ENCODE measurements at places on chromosomes 3 and 15. TPM values are rescaled to one million over a fixed set of nuclear protein-coding genes. Genes with fewer than 3 reads are reported as not detected.

DNA sequence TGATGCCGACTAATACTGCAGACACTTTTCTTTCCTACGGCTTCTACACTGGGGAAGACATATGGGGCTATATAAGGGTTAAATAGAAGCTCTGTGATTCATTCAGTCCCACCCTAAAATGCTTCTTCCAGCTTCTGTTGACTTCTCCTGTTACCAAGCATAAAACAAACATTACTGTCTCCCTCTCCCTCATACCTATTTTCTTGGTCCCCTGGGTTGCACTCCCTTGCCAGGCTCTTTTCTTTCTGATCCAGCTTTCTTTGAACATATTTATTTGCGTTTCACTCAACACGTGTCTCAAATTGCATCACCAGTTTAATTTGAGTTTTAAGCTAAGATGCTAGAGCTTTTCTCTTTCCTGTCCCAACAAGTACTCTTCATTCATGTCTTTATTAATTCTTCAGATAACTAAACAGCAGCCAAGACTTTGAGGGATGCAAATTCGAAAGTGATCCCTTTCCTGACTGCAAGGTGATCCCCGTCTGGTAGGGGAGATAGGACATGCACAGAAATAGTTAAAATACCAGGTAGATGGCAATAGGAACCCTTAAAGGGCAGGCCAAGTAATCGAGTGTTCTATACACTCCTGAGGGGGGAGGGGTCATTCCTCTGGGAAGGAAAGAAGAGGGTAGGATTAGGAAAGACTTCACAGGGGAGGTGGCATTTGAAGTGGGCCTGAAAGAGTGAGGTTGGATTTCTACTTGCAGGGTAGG is 198.6 kb upstream of the BCL6 start:
- DNase-seq, result peak; percentile 18

- DNase-seq, result no peak
Observed at GRCh38 chr15:62090988-62091387, 24.2 kb downstream of the C2CD4A start.

SLCO2A1 gene
- total RNA-seq, result under 0.01 TPM

- no peak for DNase-seq
Observed at GRCh38 chr3:125310623-125311081, 64.5 kb downstream of the ZNF148 start.

PLSCR2 gene
- not detected for total RNA-seq

RPL22L1 gene
- 66.5 TPM for total RNA-seq

TRIM42 gene
- not detected for total RNA-seq

- peak; percentile 65 for DNase-seq
Observed at GRCh38 chr3:120646771-120647432, 35.1 kb downstream of the HGD start.

DNA sequence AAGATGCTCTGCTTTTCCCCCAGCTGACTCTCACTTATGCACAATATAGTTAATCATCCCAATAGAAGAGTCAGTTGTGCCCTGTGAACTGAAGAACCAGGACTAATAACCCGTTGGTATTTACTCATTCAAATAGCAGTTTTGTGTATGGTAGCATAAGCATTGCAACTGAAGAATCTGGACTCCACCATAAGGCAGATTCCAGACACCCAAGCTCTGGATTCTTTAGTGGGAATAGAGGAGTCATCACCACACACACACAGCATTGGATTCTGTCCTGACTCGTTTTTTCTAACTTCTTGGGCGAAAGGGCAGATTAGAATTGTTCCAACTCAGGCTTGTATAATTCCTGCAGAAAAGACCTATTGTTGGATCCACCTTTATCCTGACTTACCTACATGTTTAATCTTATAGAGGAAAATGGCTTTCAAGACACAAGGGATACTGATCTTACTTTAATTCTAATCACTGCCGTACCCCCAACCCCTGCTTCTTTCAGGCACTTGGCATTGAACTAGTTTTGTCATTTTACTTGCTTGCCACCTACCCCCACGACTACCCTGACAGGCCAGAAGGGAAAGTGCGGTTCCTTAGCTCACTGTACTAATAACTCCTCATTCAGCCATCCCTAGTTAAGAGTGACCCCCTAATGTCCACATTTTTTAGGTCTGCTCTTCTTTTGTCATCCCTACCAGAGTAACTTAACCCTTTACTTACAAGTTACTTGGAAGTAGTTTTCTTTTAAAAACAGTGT is 42.3 kb downstream of the NKIRAS1 start:
- peak; percentile 73 for DNase-seq

DNA sequence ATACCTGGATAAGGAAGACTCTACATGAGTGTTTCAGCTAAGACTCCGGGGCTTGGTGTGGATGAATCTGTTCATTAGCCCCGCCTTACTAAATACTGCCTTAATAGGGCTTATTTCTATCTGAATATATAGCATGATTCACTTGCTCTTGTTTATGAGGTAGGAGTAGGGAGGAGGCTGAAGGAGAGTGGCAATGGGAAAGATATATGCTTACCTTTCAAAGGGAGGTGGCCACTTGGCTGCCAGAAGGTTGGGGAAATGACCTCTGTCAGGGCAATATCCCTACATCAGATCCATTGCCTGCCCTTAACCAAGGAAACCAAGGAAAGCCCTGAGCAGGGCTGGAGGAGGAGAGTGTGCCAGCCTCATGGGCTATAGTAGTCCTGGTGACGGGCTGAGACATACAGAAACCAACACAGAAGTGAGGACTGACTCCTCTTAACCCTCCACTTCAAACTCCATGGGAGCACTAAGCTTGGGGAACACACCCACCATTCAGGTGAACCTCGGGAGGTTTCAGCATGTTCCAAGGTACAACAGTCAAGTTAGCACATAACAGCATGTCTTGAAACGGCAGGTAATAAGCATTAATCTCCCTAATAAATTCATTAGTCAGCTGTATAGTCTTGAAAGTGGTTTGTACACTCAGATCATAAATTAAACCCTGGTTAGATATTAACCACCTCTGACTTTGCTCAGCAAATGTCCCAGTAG is 80.1 kb downstream of the EOMES start:
- DNase-seq, result no peak

GOLGA6B gene
- not detected for total RNA-seq

ONECUT1 gene
- not detected for total RNA-seq

DNA sequence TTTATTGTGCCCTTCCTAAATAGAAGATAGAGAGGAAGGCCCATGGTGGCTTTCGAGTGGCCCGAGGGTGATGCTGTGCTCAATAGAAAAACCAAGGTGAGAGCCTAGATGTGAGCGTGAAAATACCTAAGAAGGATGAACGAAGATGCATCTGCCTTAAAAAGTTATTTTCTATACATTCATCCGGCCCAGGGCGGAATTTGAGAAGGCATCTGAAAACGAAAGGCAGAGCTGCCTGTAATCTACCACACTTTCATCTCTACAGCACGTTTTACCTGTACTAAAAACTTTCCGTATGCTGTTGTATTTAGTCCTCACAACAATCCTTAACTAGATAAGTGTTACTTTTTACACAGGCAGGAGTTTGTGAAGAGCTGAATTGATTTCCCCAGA is 1.4 kb downstream of the DUT start:
- no peak for DNase-seq

- no peak for DNase-seq
Observed at GRCh38 chr15:73313861-73314260, 54.9 kb downstream of the HCN4 start.

DNA sequence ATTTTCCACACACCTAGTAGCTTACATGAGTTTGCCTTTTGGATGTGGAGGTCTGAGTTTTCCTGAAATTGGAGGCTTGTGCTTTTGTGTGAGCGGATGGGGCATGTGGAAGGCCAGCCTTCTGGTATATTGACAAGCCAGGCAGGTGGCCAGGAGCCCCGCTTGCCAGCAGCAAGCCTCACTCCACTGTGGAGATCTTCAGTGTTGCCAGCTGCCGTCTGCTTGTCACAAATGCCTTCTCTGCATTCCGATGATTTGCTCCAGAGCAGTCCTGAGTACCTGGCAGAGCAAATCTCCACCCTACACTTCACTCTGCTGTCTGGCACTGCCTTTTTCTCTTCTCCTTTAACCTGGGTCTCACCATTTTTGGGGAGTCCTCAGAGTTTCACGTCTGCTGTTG is 29.1 kb upstream of the CHST2 start:
- no peak for DNase-seq

DNA sequence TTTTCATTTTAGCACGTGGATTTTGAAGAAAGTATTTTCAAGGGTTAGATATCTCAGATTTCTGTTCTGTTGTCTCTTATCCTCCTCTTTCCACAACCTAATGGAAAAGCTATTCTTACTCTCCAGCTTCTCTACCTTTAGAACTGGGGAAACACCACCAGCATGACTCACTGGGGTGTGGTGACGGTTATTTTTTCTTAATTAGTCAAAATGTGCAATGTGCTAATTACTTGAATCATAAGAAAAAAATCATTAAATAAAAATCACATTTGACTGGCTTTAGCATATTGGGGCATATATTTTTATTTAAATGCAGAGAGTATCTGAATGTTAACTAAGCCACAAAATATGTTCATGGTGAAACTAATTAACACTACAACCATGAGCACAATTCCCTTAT is 570.7 kb upstream of the AGTR1 start:
- no peak for DNase-seq

DNA sequence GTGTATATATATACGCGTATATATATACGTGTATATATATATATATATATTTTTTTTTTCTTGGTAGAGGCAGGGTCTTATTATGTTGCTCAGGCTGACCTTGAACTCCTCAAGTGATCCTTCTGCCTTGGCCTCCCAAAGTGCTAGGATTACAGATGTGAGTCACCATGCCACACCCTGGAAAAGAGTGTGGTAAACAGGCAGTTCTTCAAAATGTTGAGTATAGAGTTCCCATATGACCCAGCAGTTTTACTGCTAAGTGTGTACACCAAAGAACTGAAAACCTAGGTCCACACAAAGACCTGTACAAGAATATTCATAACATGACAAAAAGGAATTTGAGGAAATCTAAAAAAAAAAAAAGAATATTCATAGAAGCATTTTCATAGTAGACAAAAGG is 71.8 kb upstream of the GCNT3 start:
- DNase-seq, result peak; percentile 16

DNA sequence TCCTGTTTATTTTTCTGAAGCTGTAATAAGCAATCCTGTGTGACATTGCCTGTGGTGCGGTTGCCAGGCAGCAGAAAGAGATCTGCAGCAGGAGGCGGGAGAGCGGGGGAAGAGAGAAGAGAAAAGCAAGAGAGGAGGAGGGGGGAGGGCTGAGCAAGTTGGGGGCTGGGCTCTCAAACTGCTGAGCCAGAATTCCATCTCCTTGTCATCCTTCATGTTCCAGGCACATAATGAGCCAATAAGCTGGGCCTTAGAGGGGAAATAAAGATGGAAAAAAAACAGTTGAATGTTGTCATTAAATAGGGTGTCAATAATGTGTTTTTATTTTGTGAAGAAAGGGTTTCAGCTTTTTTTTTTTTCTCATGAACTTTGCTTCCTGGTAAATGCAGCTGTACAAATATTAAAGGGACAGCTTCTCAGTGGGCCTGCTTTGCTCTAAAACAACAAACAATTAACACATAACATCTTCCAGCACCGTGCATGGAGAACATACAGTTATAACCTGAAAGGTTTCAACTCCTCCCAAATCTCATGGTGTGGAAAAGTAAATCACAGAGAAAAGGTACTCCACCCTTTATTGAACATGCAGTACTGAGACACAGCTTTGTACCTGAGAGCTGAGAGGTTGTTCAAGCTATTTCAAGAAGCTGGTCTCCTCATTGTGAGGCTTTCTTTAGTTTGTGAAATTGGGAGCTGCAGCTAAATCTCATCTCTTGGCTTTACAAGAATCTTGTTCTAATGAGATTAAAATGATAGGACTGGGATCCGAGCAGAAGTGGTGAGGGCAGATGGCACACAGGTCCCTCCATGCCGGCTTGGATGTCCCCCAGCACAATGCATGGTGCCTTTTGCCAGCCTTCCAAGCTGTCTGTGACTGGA is 451.1 kb upstream of the KCNMB2 start:
- DNase-seq, result peak; percentile 71

SEMA3F gene
- total RNA-seq, result 0.74 TPM

DNA sequence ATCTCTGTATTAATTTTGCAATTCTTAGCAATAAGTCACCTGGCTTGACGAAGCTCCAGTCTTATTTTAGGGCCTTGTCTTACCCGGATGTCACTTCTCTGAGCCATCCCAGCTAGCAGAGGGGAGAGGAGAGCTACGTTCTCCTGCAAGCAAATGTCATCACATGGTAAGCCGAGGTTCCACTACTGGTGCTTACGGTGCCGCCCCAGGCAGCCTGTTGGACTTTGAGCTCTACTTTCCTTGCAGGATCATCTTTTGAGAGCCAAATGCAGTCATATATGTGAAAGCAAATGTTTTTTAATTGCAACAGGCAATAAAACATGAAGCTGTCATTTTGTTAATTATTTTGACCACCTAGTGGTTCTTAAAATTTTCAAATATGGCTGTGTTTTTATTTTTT is 140.9 kb downstream of the FAM43A start:
- no peak for DNase-seq

GRCh38 chr3:15905041-15905440 is 107.3 kb upstream of the ANKRD28 start:
- DNase-seq, result no peak

PSMA4 gene
- total RNA-seq, result 107 TPM

CFAP20DC gene
- total RNA-seq, result 1.3 TPM

- no peak for DNase-seq
Observed at GRCh38 chr3:52093756-52094545, 37.6 kb upstream of the DUSP7 start.

- no peak for DNase-seq
Observed at GRCh38 chr3:140500473-140500872, 177.4 kb upstream of the TRIM42 start.

DNA sequence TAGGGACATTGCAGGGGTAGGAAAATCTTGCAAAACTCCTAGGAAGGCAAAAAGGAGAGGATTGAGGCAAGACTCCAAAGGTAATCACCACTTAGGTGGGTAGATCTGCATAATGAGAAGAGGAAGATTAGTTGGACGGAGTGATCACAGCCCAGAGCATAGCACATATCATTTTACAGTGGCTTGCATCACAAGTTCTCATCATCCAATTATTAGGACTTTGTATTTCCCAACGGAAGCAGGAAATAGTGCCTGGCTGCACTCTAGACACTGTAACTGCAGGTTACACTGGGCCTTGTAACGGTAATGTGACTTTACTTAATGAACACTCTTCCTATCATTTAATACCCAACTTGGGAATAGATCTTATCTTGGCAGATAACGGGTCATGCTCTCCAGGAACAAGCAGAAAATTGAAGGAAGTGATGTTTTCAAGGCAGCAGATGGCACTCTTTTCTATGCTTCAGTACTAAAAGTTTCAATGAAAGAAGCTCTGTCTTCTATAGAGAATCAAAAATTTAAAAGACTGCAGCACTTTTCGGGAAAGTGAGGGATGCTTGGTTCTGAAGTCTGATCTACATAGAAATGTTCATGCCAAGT is 101.9 kb upstream of the KCNMB2 start:
- DNase-seq, result peak; percentile 6

- DNase-seq, result no peak
Observed at GRCh38 chr3:24177201-24177600, 232.1 kb downstream of the NR1D2 start.

GRCh38 chr15:62756326-62756994 is 286.1 kb upstream of the TPM1 start:
- DNase-seq, result no peak

- DNase-seq, result no peak
Observed at GRCh38 chr3:14900881-14901873, 46.2 kb upstream of the NR2C2 start.

All from fibroblast of the aortic adventitia (primary cell).